Naive B cell (primary cell): ENCODE measurements at places on chromosomes 2 and 18. TPM values are rescaled to one million over a fixed set of nuclear protein-coding genes. Genes with fewer than 3 reads are reported as not detected.

DNA sequence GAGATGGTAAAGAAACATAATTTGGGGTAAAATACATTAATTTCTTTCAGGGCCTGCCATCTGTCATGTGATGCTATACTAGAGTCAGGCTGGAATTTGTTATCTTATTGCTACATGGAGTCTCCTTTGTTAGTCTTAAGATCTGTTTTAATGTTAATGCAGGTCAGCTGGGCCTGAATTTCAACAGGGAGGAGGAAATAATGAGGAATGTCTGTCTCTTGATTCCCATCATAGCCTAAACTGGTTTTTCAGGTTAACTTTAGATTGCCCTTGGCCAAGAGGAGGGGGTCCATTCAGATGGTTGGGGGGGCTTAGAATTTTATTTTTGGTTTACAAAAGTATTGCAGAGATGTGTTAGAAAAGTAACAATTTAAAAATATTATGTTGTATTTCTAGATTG lies 19.0 kb upstream of the FEZ2 start:
- H3K27ac ChIP-seq = no peak overlapping the region
- H3K4me3 ChIP-seq = no peak overlapping the region
- DNase-seq = no peak
- no peaks in the 10 kb centered on the region for H3K4me1 ChIP-seq

- peaks cover 15% of the 10 kb centered on the region for H3K36me3 ChIP-seq
- no peaks in the 10 kb centered on the region for H3K27me3 ChIP-seq
- H3K4me3 ChIP-seq = peak overlapping the region; percentile 98
- no peak for DNase-seq
- H3K4me1 ChIP-seq = peaks cover 56% of the 10 kb centered on the region
Measured at GRCh38 chr2:234494361-234495250, 2.3 kb downstream of the ARL4C start.

DNA sequence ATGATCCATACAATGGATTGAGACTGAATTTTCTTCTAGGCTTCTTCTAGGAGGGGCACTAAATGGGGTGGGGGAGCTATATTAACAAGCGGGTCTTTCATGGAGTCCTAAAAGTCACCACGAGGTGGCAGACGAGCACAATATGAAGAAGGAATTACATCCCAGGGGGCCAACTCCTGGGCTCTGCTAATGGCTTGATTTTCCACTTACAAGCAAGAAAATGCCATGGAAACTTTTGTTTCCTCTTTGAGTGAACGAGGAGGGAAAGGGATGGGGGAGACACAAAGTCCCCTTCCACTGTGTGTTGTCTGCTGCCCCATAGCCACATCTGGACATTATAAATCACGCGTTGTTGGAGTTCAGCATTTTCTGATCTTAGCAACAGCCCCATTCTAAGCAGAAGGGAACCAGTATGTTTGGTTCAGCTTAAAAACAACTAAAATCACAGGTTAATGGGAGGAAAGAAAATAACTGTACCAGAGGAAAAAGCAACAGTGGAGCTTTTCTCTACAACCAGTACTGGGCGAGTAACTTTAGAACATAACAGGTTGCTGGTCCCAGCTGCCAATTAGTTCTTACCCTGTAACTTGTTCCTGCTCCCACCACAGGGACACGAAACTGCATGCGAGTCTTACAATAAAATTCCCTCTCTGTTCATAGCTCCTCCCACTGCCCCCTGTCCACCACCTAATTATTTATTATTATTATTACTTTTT lies 285.0 kb upstream of the PARD3B start:
- H3K4me3 ChIP-seq = no peak overlapping the region
- peaks cover 30% of the 10 kb centered on the region for H3K27me3 ChIP-seq
- H3K4me1 ChIP-seq = no peaks in the 10 kb centered on the region
- no peak overlapping the region for H3K27ac ChIP-seq
- no peak for DNase-seq
- H3K36me3 ChIP-seq = no peaks in the 10 kb centered on the region

- peaks cover 13% of the 10 kb centered on the region for H3K27me3 ChIP-seq
- no peak for DNase-seq
- no peak overlapping the region for H3K4me3 ChIP-seq
- H3K36me3 ChIP-seq = no peaks in the 10 kb centered on the region
Measured at GRCh38 chr2:203750346-203751068, 44.1 kb downstream of the CD28 start.

DNA sequence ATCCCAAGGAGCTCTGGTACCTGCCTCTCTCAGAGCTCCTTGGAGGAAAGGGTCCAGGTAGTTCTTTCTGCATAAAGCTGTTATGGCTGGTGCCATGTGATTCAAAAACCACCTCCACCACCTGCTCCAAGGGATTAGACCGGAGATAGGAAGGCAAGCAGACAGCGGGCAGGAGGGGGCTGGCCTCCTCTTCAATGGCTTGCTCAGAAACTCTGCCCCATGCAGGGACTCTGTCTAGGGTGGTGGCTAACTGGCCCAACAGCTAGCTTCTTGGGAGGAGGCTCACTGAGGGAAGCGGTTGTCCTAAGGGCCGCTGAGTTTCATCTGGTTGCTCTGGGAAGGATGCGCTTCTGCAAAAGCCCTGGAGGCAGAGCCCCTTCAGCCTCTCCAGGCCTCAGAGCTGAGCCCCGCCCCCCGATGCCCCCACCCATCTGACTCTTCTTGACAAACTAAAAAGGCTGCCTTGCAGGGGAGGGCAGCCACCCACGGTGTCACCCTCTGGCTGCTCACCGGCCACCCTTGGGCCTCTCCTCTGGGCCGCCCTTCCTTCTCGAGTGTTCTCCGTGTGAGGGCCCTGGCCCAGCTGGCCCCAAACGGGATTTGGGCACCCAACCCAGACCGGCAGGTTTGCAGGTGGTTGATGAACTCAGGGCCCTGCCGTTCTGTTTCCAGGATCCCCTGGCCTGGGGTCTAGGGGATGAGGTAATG lies 90.2 kb downstream of the MCFD2 start:
- no peak for DNase-seq
- H3K4me3 ChIP-seq = no peak overlapping the region
- peaks cover 21% of the 10 kb centered on the region for H3K27me3 ChIP-seq

- no peaks in the 10 kb centered on the region for H3K27me3 ChIP-seq
- no peak overlapping the region for H3K4me3 ChIP-seq
- H3K4me1 ChIP-seq = peaks cover 9% of the 10 kb centered on the region
- no peak overlapping the region for H3K27ac ChIP-seq
Measured at GRCh38 chr2:28720345-28720744, 31.3 kb upstream of the PPP1CB start.

DNA sequence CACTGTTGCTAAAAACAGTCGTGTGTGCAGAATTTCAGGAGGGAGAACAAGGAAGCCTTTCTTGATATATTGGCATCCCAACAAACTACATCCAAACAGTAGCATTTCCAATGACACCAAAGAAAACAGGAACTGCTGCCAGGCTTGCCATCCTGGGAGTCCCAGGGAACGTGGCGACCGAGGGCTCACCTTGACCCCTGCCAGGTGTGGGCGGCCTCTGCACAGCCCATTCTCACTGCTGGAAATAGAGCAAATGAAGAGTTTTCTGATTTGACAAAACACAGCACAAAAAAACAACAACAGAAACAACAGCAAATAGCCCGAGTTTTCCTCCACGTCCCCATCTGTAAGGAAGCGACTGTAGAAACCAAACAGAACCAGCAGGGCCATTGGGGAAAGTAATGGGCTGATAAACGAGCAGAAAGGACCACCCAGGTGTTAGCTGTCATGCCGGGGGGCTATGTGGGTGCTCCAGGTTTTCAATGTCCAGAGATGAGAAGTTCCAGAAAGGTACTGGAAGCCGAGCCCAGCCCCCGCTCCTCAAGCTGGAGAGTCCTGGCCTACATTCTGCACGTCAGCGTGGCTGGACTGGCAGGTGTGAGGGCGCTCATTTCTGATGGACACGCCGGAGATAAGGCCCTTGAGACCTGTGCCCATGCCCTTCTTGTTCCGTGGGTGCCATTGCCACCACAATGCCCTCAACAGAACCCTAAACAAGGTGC lies 80.8 kb downstream of the TWIST2 start:
- H3K27ac ChIP-seq = no peak overlapping the region
- no peaks in the 10 kb centered on the region for H3K4me1 ChIP-seq
- no peaks in the 10 kb centered on the region for H3K36me3 ChIP-seq
- H3K4me3 ChIP-seq = no peak overlapping the region
- peaks cover 31% of the 10 kb centered on the region for H3K27me3 ChIP-seq
- no peak for DNase-seq

- no peak overlapping the region for H3K27ac ChIP-seq
- no peaks in the 10 kb centered on the region for H3K27me3 ChIP-seq
- DNase-seq = no peak
Measured at GRCh38 chr18:56508370-56509036, 129.9 kb downstream of the TXNL1 start.

DNA sequence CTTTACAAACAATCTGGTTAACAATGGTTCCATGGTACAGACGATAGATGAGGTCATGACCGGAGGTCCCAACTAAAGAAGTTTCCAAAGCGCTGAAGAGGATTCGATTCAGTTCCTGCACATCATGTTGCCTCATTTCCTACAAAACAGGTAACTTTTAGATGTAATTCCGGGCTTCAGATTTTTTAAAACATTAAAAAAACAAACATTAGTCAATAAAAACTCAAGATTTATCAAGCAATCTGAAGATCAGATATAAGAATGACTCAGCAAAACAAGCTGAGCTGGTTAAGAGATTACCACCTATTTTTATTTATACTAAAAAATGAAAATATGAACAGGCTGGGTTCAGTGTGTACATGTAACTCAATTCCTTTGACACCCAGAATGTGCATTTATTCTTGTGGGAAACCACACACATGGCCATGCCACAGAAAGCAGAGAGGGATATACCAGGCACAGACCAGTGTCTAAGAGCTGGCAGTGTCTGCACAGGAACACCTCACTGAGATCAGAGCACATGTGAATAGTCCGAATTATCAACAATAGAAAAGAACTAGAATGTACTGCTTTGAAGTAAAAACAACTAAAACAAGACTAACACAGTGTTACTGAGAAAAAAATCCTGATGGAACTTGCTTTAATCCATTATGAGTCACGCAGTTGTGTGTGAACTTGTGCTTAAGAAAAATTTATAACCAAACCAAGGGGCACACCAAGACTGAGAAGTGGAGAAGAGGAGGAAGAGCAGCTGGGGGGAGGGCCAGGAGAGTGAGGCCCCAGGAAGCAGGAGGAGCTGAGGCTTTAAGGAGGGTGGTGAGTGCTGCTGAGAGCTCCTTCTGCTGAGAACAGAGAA lies 9.5 kb downstream of the USP40 start:
- H3K4me3 ChIP-seq = no peak overlapping the region
- peaks cover 9% of the 10 kb centered on the region for H3K4me1 ChIP-seq
- DNase-seq = no peak
- no peaks in the 10 kb centered on the region for H3K27me3 ChIP-seq
- peaks cover 27% of the 10 kb centered on the region for H3K36me3 ChIP-seq

GRCh38 chr2:132654968-132655367 lies 15.0 kb downstream of the LYPD1 start:
- DNase-seq = no peak
- no peaks in the 10 kb centered on the region for H3K4me1 ChIP-seq
- H3K27me3 ChIP-seq = no peaks in the 10 kb centered on the region
- no peak overlapping the region for H3K27ac ChIP-seq
- no peaks in the 10 kb centered on the region for H3K36me3 ChIP-seq
- no peak overlapping the region for H3K4me3 ChIP-seq

- H3K4me3 ChIP-seq = peak overlapping the region; percentile 93
- H3K36me3 ChIP-seq = no peaks in the 10 kb centered on the region
- H3K27ac ChIP-seq = peak overlapping the region; percentile 97
Measured at GRCh38 chr2:118223992-118224894, 136.0 kb downstream of the INSIG2 start.

DNA sequence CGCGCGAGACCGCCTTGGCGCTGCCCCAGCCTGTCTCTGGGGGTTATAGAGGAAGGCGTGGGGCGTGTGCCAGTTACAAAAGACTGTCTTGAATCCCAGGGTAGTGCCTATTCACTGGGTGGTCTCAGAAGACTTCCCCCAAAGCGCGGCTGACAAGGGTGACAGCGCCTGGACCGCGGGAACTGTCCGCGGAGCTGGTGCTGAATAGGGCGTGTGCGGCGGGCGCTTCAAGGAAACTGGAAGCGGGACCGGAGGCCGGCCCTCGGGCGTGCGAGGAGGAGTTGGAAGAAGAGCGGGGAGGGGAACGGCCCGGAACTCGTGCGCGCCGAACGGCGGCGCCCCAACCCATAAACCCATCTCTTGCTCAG lies 2.3 kb downstream of the EGR4 start:
- peaks cover 24% of the 10 kb centered on the region for H3K27me3 ChIP-seq
- peak; percentile 58 for DNase-seq
- H3K4me3 ChIP-seq = peak overlapping the region; percentile 84
- H3K27ac ChIP-seq = no peak overlapping the region

GRCh38 chr2:231928901-231929725 lies 2.9 kb upstream of the NPPC start:
- no peaks in the 10 kb centered on the region for H3K36me3 ChIP-seq
- H3K27ac ChIP-seq = no peak overlapping the region
- DNase-seq = no peak
- H3K27me3 ChIP-seq = peaks cover 44% of the 10 kb centered on the region

DNA sequence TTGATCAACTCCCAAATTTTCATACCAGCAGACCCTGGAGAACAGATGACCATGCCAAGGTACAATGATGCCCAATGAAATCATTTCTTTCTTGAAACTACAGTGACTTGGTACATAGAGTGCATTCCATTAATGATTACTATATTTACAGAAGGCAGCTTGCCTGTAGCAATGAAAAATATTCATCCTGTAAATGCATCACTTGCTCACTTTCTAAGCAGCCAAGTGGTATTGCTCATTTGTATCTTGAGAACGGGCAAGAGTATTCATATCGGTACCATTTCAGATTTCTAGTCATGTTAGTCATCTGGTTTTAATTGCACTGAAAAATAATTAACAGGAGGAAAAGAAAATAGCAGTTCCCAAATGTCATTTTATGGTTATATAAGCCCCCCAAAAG lies 59.6 kb downstream of the VIL1 start:
- peaks cover 4% of the 10 kb centered on the region for H3K4me1 ChIP-seq
- H3K4me3 ChIP-seq = no peak overlapping the region
- H3K36me3 ChIP-seq = peaks cover 26% of the 10 kb centered on the region
- H3K27me3 ChIP-seq = no peaks in the 10 kb centered on the region
- DNase-seq = no peak

Gene SGPP2
- 0.15 TPM for polyA plus RNA-seq

Gene UGT1A3
- not detected for polyA plus RNA-seq

Gene NCKAP5
- not detected for polyA plus RNA-seq

Gene ZNF804A
- polyA plus RNA-seq = not detected

Gene SLC4A5
- polyA plus RNA-seq = not detected

Gene RNASEH1
- polyA plus RNA-seq = 31.4 TPM

Gene UGT1A10
- not detected for polyA plus RNA-seq

Gene C2orf66
- not detected for polyA plus RNA-seq

Gene INHBB
- not detected for polyA plus RNA-seq
